ENCODE measurements at places on chromosomes 16 and 17.

- no peak for DNase-seq
- no peak overlapping the region for H3K27ac ChIP-seq
- no peaks in the 10 kb centered on the region for H3K27me3 ChIP-seq
- H3K4me3 ChIP-seq, result no peak overlapping the region
- H3K36me3 ChIP-seq, result no peaks in the 10 kb centered on the region
Observed at GRCh38 chr16:2836646-2837508, 6.8 kb downstream of the ZG16B start.

DNA sequence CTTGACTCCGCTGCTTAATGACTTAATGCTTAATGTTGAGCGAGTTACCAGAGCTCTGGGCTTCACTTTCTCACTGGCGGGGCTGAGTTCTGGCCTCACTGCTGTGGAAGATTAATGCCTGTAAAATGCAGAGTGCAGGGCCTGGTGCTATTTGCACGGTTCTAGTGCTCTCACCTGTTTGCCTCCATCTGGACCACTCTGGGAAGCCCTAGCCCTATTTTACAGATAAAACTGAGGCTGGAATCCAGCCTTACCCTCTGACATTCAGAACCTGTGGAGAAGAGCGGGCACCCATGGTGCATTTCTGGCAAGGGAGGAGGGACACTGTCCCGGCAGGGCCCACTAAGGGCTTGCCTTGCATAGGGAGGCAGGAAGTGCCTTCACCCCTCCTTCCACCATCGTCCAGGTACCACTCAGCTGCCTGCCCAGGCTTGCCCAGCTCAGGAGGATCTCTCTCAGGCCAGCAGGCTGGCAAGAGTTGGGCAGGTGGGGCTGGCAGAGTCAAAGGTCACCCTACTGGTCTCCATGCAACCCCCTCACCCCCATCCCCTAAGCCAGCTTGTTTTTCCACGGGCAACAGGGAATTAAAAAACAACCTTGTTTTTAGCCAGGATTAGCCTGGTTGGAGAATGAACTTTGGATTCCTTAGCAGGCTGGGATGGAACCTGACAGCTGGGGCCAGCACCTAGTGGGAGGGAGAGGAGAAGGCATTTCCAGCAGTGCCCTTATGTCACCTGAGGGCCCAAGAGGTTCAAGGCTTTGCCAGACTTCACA, 4.1 kb upstream of the UBALD1 start:
- no peak for DNase-seq
- no peaks in the 10 kb centered on the region for H3K36me3 ChIP-seq
- H3K4me1 ChIP-seq, result peaks cover 36% of the 10 kb centered on the region
- H3K27ac ChIP-seq, result no peak overlapping the region
- no peak overlapping the region for H3K4me3 ChIP-seq

DNA sequence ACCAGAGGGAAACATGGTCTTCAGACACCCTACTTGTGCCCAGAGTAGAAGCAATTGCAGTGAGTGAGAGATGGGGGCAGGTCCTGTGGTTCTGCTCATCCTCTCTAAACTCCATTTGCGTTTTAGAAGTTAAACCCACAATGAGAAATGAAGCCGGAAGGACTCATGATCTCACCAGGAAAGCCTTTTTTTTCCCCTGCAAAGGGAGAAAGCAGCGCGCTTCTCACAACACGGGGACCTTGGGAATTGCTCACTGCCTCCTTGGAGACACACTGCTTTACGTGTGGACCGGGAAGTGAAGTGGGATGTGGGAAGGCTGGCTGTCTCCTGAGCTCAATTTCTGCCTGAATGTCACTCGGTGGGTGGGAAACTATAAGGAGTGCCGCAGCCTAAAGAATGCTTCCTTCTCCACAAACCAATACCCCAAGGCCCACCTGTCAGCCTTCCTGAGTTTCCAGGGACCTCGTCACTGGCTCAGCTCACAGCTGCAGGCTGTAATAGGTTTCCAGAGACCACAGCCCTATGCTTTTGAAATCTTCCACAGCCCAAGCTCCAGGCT, 365.4 kb downstream of the XYLT1 start:
- no peak for DNase-seq
- no peaks in the 10 kb centered on the region for H3K36me3 ChIP-seq
- no peak overlapping the region for H3K4me3 ChIP-seq
- no peaks in the 10 kb centered on the region for H3K27me3 ChIP-seq
- H3K27ac ChIP-seq, result no peak overlapping the region

DNA sequence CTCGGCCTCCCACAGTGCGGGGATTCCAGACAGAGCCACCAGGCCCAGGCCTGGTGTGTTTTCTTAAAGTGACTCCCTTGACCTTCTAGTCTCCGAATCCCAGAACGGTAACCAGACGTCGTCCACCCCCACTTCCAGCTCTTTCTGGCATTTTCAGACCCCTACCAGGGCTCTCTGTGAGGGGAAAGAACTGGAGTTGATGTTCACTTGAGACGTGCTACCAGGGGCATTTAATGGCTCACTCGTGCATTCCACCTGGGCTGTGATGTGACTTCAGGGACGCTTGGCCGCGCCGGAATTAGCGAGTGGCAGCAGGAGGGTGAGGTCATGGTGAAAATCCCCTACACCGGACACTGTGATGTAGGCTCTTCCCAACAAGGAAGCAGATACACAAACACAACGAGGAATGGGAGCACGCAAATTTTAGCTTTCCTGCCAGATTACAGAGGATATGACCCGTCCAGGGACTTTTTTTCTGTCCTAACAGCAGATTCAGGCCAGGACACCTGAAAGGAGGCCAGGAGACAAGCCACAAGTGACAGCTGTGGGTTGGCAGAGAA, 1.1 kb upstream of the GNA13 start:
- peak; percentile 27 for DNase-seq
- peaks cover 6% of the 10 kb centered on the region for H3K36me3 ChIP-seq
- H3K4me1 ChIP-seq, result peaks cover 20% of the 10 kb centered on the region
- no peaks in the 10 kb centered on the region for H3K27me3 ChIP-seq
- H3K27ac ChIP-seq, result peak overlapping the region; percentile 99
- peak overlapping the region; percentile 86 for H3K4me3 ChIP-seq

DNA sequence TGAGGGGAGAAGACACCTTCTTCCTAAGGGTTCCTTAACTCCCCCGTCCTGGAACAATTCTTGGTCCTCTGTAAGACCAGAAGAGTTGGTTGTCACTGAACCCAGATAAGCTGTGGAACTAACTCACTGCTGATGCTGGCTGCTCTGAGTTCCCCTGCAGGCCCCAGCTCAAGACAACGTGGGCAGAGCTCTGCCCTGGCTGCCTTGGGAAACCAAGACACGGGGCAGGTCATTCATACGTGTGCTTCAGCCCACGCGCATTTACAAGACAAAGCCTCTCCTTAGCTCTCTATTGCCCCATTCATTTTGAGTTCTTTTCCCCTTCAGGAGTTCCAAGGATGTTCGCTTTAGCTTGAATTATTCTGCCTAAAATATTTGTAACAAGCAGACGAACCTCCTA, 3.4 kb upstream of the NAT9 start:
- H3K4me3 ChIP-seq, result no peak overlapping the region
- H3K27me3 ChIP-seq, result no peaks in the 10 kb centered on the region
- no peaks in the 10 kb centered on the region for H3K36me3 ChIP-seq
- H3K4me1 ChIP-seq, result peaks cover 34% of the 10 kb centered on the region

- no peak for DNase-seq
- H3K4me3 ChIP-seq, result no peak overlapping the region
- H3K36me3 ChIP-seq, result no peaks in the 10 kb centered on the region
- no peaks in the 10 kb centered on the region for H3K27me3 ChIP-seq
Observed at GRCh38 chr16:85511938-85512807, 100.9 kb upstream of the GSE1 start.

DNA sequence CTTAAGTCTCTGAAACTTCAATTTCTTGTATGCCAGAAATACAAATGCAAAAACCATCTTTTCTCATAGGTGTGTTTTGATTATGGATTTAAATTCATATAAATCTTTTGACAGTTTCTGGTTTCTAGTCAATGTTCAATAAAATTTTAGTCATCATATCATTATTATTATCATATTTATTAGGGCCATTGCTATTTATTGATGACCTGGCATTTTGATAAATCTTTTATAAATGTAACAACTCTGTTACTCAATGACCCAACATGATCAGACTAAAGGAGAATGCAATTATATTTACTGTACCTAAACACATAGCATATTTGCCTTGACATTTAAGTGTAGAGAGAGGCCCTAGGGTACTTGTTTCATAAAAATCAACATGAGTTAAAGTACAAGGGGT, 320.8 kb downstream of the CDH8 start:
- no peak overlapping the region for H3K27ac ChIP-seq
- H3K4me1 ChIP-seq, result no peaks in the 10 kb centered on the region
- H3K4me3 ChIP-seq, result no peak overlapping the region
- no peak for DNase-seq

DNA sequence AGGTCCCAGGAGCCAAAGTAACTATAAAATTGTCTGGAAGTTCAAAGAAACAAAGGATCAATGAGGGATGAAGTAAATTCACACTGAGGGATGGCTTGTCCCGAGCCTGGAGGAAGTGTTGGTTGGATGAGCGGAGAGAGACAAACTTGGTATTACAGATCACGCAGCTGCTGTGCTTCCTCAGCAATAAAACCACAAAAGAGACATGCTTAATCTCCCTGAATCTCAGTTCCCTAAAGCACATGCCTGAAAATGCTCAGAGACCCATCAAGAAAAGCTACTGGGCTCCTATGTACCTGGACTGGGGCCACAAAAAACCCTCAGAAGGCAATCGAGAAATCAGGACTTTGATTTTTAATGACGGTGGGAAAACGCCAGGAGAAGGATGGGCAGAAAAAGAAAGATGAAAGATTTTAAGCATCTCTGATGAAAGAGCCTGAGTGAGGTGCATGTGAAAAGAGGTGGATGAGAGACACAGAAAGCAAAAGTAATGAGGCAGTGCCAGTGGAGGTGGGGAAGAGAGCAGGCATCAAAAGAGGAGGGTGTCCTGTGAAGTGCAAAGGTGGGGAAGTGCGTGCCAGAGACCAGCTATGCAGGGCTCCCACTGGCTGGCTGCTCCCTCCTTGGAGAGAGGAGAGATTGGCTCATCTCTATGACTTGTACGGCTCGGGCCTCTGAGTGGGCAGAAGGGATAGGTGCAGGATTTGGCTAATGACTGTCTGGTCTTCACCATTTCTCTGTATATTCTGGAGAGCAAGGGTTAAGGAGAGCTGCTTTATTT, 143.7 kb downstream of the ABCC12 start:
- no peaks in the 10 kb centered on the region for H3K36me3 ChIP-seq
- no peaks in the 10 kb centered on the region for H3K27me3 ChIP-seq
- no peak overlapping the region for H3K4me3 ChIP-seq
- no peak overlapping the region for H3K27ac ChIP-seq
- DNase-seq, result no peak

GRCh38 chr17:872855-873254, 90.7 kb downstream of the MRM3 start:
- H3K36me3 ChIP-seq, result no peaks in the 10 kb centered on the region
- no peak for DNase-seq
- no peak overlapping the region for H3K27ac ChIP-seq
- H3K4me3 ChIP-seq, result no peak overlapping the region
- no peaks in the 10 kb centered on the region for H3K27me3 ChIP-seq

GRCh38 chr17:76560036-76560876, 20.4 kb downstream of the PRCD start:
- H3K4me3 ChIP-seq, result no peak overlapping the region
- H3K27me3 ChIP-seq, result no peaks in the 10 kb centered on the region
- H3K27ac ChIP-seq, result peak overlapping the region; percentile 87
- H3K4me1 ChIP-seq, result peaks cover 36% of the 10 kb centered on the region
- peaks cover 25% of the 10 kb centered on the region for H3K36me3 ChIP-seq
- DNase-seq, result no peak

- no peak overlapping the region for H3K4me3 ChIP-seq
- H3K4me1 ChIP-seq, result no peaks in the 10 kb centered on the region
- H3K36me3 ChIP-seq, result peaks cover 3% of the 10 kb centered on the region
- H3K27me3 ChIP-seq, result no peaks in the 10 kb centered on the region
- no peak for DNase-seq
Observed at GRCh38 chr17:8889458-8890210, 22.2 kb upstream of the PIK3R6 start.

DNA sequence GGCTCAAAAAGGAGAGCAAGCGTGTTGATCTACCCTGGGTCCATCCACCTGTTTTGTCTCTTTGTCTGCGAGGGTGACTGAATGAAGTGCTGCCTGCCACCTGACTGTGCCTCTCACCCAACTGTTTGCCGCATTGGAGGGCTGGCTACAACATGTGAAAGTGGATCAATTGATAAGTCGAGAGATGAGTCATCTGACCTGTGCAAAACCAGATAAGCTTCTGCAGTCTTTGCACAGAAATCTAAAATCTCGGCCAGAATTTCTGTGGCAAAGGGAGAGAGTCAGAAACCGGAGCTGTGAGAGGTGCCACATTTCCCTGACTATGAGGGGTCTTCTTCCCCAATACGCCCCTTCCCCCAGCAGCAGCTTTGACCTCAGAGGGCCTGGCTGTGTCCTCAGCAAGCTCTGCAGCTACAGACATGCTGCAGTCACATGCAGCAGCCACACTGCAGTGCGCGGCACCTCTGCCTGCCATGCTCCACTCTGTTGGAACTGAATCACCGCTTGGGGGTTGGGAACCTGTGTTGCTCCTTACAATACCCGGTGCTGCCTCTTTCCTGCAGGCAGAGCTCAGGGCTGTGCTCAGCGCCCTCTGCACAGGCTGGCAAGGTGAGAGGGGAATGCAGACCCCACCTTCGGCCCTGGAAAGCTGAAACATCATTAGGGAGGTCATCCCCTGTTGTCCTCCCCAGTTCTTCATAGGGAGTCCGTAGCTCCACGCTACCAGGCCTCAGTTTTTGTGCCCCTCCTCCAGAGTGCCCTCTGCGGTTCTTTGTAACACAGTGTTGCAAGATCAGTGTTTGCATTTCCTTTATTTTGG, 16.2 kb upstream of the HAS3 start:
- no peaks in the 10 kb centered on the region for H3K27me3 ChIP-seq
- H3K36me3 ChIP-seq, result peaks cover 33% of the 10 kb centered on the region

- no peaks in the 10 kb centered on the region for H3K27me3 ChIP-seq
- H3K4me1 ChIP-seq, result peaks cover 4% of the 10 kb centered on the region
- peak overlapping the region; percentile 76 for H3K4me3 ChIP-seq
- H3K36me3 ChIP-seq, result no peaks in the 10 kb centered on the region
Observed at GRCh38 chr17:31008374-31009041, 37.7 kb downstream of the RNF135 start.

Data from tibial nerve (tissue), 4 donors.